ENCODE measurements at places on chromosomes 7 and 10.

GRCh38 chr7:90592033-90592432 lies 4.1 kb upstream of the CDK14 start:
- DNase-seq = no peak

GRCh38 chr7:70907259-70908247 lies 224.4 kb upstream of the GALNT17 start:
- DNase-seq = no peak

DNA sequence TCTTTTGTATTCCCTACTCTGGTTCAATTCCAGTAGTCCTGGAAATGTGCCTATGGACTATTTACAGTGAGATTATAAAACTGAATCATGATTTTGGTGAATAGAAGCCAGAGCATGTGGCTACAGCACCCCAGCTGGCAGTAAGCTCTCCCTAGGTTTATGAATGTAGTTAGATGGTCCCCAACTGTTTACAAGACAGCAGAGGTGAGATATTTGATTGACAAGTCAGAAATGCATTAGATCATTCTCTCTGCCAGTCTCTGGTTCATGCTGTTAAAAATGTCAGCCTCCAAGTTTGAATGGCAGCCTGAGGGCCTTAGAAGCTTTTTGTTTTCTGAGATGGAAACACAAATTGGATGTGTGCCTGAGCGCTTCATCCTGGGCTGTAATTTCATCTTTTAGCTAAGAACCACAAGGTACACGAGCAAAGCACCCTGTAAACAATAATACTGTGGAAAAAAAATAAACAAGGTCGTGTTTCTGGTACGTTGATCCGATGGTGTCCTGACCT lies 85.0 kb downstream of the BTRC start:
- DNase-seq = no peak

- DNase-seq = no peak
These were observed 59.2 kb downstream of the HK1 start for GRCh38 chr10:69337296-69338132.

- DNase-seq = no peak
These were observed 58.0 kb downstream of the IPMK start for GRCh38 chr10:58209669-58210068.

GRCh38 chr10:62011558-62011957 lies 110.1 kb downstream of the ARID5B start:
- DNase-seq = no peak

DNA sequence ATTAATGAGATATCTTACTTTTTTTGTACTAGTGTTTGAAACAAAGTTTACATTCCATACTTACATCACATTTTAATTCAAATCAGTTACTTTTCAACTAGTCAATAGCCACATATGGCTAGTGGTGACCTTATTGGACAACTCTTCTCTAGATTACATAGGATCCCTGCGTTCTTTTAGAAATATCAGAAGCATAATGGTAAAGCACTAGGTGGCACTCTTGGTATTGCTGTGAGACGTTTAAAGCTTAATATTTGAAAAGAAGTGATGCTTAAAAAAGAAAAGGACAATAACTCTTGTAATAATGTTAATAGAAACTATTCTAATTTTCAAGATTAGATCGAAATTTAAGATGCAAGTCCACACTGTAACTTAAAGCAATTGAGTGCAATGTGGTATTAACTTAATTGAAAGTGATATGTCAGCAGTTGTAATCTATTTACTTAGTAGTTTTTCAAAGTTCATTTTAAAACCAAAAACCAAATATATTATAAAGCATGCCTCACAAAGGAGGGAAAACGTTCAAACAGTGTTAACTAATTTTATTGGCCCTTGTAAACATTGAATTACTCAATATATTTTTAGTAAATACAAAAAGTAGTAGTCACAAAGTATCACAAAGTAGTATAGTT lies 339.1 kb downstream of the ATRNL1 start:
- no peak for DNase-seq

GRCh38 chr7:132879579-132879978 lies 202.3 kb downstream of the CHCHD3 start:
- DNase-seq = no peak

- DNase-seq = no peak
These were observed 46.2 kb upstream of the ZEB1 start for GRCh38 chr10:31272841-31273240.

DNA sequence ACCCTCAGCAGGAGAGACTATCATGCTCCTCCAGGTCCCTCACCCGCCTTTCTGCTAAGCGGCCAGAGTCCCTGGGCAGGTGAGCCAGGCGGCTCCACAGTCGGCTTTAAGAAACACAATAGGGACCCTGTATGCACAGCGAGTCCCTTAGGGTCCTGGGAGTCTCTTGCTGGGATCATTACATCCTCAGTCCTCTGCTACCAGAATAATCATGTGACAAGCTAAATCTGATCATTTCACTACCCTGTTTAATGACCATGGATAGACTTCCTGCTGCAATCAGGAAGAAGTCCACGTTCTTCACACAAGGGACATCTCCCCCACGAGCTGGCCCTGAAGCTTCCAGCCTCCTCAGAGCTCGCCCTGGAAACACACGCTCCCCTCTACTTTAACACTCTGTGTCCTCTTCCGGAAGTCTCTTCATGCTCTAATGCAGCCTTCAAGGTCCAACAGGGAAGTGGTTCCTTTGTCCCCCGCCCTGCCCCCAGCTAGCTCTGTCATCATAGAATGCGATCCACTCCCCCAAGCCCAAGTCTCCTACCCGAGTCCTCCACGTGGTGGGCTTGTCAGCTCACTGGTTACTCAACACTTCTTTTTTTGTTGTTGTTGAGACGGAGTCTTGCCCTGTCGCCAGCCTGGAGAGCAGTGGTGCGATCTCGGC lies 101.5 kb downstream of the RNF216 start:
- no peak for DNase-seq

- DNase-seq = no peak
These were observed 32.1 kb upstream of the CHST15 start for GRCh38 chr10:124125305-124126116.

DNA sequence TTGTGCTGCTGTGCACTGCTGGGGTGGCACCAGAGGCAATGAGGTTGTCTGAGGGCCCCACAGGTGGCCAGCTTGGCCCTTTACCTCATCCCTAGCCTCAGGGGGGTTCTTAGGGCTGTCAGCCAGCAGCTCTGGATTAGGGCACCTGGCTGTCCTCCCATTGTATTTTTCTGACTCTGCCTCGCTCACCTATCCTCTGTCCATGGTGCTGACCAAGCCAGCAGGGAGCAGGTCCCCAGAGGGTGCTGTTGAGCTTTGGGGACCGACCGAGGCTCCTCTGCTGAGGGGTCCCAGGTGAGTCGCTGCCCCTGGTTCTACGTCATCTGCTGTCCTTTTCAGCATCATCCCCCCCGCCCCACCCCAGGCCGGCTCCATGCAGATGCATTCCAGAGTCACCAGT lies 32.1 kb upstream of the ZNF735 start:
- DNase-seq = no peak

- DNase-seq = no peak
These were observed 236.3 kb upstream of the ANKRD30A start for GRCh38 chr10:36888925-36889573.

DNA sequence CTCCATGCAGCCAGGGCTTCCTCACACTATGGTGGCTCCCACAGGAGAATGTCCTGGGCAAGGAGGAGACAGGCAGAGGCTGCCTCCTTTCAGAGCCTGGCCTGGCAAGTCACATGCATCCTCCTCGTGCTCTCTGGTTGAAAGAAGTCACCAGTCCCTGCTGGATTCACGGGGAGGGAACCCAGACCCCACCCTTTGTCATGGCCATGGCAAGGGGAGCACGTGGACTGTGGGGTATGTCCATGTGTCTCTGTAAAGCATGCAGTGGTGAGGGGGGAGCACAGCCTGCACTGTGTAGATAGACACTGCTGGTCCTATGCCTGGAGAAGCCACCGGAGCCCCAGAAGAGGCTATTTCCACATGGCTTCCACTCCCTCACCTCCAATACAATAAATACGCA lies 225.0 kb downstream of the TCERG1L start:
- no peak for DNase-seq

DNA sequence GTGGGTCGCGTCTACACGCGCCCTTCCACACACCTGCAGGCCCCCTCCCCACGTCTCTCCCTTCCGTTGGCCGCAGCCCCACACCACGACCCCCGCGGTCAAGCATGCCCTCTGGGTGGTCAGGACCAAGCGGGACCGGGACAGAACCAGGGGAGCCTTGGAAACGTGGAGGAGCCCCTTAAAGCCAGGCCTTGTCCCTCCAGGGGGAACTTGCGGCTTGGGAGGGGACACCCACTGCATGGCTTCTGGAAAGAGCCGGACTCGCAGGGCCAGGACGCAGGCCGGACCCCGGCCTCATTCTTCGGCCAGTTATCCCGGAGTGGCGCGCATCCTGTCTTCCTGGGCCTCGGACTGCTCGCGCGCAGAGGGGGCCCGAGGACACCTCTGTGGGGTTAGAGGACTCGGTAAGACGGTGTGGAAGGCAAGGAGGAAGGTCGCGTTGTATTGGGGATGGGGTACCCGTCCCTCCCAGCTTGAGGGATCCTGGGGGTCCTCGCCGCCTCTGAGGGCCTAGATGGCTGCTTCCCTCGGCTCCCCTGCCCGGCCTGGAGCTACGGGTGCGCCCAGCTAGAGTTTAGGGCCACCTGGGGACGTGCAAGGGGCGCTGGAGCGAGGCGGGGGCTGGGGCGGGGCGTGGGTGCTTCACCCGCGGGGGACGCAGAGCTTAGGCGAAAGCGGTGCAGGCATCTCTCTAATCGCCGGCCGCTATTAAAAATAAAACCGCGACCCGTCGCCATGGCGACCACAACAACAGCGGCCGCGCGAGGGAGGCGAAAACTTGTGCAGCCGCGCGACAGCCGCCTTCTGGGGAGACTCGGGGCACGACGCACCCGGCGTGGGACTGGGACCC lies 1.8 kb upstream of the PDGFA start:
- peak; percentile 47 for DNase-seq

GRCh38 chr10:74255214-74255613 lies 104.2 kb downstream of the ADK start:
- no peak for DNase-seq

- DNase-seq = no peak
These were observed 153.1 kb downstream of the TRIL start for GRCh38 chr7:28804990-28805389.

GRCh38 chr10:20993830-20994527 lies 96.9 kb upstream of the NEBL start:
- DNase-seq = no peak

- DNase-seq = no peak
These were observed 30.0 kb upstream of the PRKAR2B start for GRCh38 chr7:107014387-107015023.

GRCh38 chr7:53628775-53629174 lies 593.3 kb downstream of the POM121L12 start:
- DNase-seq = no peak

DNA sequence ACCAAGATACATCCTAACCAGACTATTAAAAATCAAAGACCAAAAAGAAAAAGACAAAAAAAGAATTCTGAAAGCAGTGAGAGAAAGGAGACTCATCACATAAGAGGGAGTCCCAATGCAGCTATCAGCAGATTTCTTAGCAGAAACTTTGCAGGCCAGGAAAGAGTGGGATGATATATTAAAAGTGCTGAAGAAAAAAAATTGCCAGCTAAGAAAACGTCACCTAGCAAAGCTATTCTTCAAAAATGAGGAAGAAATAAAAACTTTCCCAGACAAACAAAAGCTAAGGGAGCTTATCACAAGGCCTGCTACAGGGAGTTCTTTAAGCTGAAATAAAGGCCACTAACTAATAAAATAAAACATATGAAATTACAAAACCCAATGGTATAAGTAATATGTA lies 40.5 kb upstream of the CDK6 start:
- DNase-seq = no peak

- no peak for DNase-seq
These were observed 245.1 kb downstream of the RAB11FIP2 start for GRCh38 chr10:117801691-117802090.

DNA sequence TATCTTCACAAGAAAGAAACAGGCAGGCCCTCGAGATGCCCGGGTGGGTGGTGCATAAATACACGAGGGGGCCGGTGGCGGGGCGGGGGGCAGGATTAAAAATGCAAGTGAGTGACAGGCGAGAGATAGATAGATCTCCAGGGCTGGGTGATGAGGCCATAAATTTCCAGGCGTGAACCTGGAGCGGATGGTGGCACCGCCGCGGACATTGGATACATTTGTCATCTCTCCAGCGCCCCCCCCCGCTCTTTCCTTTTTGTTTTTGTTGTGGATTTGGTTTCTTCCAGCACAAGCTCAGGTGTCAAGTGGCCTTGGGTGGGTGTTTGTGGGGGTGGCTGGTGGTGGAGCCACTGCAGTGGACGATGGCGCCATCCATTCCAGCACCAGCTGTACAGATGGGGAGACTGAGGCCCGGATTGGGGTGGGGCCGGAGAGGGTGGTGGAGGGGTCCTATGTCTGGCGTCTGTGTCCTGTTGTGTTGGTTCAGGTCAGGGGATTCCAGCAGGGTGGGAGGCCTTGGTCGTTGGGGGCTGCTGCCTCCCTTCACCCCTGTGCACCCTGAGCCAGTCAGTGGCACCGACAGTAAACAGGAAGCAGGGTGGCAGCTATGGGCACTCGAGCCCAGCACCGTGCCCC lies 2.9 kb downstream of the ELFN1 start:
- no peak for DNase-seq

DNA sequence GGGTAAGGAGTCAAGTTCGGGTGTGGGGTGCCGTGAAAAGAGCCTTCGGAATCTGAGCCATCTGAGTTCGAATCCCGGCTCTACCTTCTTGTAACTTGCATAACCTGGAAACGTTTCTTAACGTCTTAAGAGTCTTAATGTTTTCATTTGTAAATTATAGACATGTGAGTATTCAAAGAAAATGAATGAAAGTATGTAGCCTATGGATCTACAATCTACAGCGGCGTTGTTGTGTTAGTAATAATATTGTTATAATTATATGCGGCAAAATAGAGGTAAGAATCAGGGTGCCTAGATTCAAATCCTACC lies 559 bp downstream of the VTI1A start:
- no peak for DNase-seq

Data from posterior cingulate gyrus (tissue), 11 donors.